ENCODE measurements at places on chromosomes 5 and 9. TPM values are rescaled to one million over a fixed set of nuclear protein-coding genes. Genes with fewer than 3 reads are reported as not detected.

The SGCD gene
- total RNA-seq = 32.5 TPM

The PTPN3 gene
- total RNA-seq = 7.8 TPM

The DNLZ gene
- 6.2 TPM for total RNA-seq

DNA sequence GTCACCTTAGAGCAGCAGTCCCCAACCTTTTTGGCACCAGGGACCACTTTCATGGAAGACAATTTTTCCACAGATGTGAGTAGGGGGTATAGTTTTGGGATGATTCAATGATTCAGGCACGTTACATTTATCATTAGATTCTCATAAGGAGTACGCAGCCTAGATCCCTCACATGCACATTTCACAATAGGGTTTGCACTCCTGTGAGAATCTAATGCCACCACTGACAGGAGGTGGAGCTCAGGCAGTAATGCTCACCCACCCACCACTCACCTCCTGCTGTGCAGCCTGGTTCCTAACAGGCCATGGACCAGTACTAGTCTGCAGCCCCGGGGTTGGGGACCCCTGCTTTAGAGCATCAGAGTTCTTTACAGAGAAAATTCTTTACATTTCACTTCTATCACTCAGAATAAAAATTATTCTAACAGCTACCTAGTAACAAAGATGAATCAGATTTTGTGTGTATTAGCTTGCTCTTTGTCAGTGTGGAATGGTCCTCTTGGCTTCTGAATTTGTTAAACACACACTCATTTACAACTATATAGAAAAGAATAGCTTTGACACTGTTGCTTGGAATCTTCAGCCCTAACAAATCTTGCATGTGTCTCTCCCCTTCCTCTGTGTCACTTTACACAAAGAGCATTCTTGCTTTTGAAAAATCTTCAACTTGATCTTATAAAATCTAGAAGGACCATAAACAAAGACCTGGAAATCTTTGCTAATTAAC lies 438.6 kb downstream of the BNC2 start:
- no peaks in the 10 kb centered on the region for H3K36me3 ChIP-seq
- no peak for DNase-seq
- no peaks in the 10 kb centered on the region for H3K4me1 ChIP-seq
- no peak overlapping the region for H3K27ac ChIP-seq
- H3K4me3 ChIP-seq = no peak overlapping the region

GRCh38 chr5:7849681-7850394 lies 1.1 kb downstream of the CFAP90 start:
- H3K27ac ChIP-seq = no peak overlapping the region
- peak overlapping the region; percentile 48 for H3K4me3 ChIP-seq
- H3K4me1 ChIP-seq = peaks cover 18% of the 10 kb centered on the region
- DNase-seq = no peak

The VDAC1 gene
- 211 TPM for total RNA-seq

The PRDM9 gene
- not detected for total RNA-seq

The SLC36A3 gene
- not detected for total RNA-seq

GRCh38 chr5:30438785-30439184 lies 754.7 kb upstream of the CDH6 start:
- H3K27me3 ChIP-seq = no peaks in the 10 kb centered on the region
- no peaks in the 10 kb centered on the region for H3K4me1 ChIP-seq
- no peak overlapping the region for H3K4me3 ChIP-seq
- H3K27ac ChIP-seq = no peak overlapping the region
- no peaks in the 10 kb centered on the region for H3K36me3 ChIP-seq

DNA sequence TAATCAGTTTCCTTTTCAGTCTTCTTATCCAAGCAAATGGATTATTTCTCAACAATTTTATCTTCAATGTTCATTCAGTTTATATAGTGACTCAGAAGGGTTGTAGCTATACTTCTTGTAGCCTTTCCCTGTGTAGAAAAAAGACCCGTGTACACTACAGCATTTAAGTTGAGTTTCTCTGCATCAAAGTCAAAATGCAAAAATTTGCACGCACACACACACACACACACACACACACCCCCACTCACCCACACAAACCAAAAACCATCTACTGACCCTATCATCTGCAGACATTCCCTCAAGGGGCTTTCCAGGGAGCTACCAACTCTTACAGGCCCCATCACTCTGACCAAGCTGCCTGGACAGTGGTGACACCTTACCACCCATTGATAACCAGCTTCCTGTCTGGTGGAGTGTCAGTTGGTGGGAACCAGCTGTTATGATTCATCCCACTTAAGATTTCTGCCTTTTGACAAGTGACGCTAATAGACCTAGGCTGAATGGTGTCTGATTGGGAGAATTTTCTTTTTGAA lies 12.2 kb upstream of the ELL2 start:
- H3K27ac ChIP-seq = no peak overlapping the region
- no peak for DNase-seq
- no peaks in the 10 kb centered on the region for H3K36me3 ChIP-seq
- no peak overlapping the region for H3K4me3 ChIP-seq
- H3K4me1 ChIP-seq = no peaks in the 10 kb centered on the region

The LPAR1 gene
- 177 TPM for total RNA-seq

The NR4A3 gene
- 2.4 TPM for total RNA-seq

GRCh38 chr9:2809692-2810419 lies 34.0 kb downstream of the PUM3 start:
- no peak for DNase-seq
- H3K4me1 ChIP-seq = no peaks in the 10 kb centered on the region
- H3K36me3 ChIP-seq = peaks cover 7% of the 10 kb centered on the region

The MARCOL gene
- total RNA-seq = not detected
